ENCODE measurements at places on chromosomes 13 and 19. TPM values are rescaled to one million over a fixed set of nuclear protein-coding genes. Genes with fewer than 3 reads are reported as not detected.

Gene PNMA8C
- total RNA-seq: not detected

Gene FUT3
- total RNA-seq: not detected

Gene TMPRSS9
- not detected for total RNA-seq

Gene MIDN
- total RNA-seq: 85.9 TPM

Gene WIZ
- total RNA-seq: 47.2 TPM

Gene R3HDM4
- 49.6 TPM for total RNA-seq

Gene JSRP1
- total RNA-seq: not detected

Gene CYP2A6
- total RNA-seq: not detected

Gene CNFN
- not detected for total RNA-seq

Gene EML2
- 27.4 TPM for total RNA-seq

Gene GZMM
- not detected for total RNA-seq

Gene CEACAM6
- not detected for total RNA-seq

Gene CYP4F22
- not detected for total RNA-seq

Gene LYPD3
- not detected for total RNA-seq

Gene NAA16
- 24.1 TPM for total RNA-seq

Gene ZNF527
- 3.6 TPM for total RNA-seq

Gene ZNF793
- total RNA-seq: 3.8 TPM

Gene EPS8L1
- 18.1 TPM for total RNA-seq

Gene CGB1
- not detected for total RNA-seq

Gene KCNRG
- total RNA-seq: 0.83 TPM

Gene PCSK4
- 1.2 TPM for total RNA-seq

Gene AKAP8L
- total RNA-seq: 99.6 TPM

Gene CD22
- not detected for total RNA-seq

Gene TSSK6
- 0.35 TPM for total RNA-seq

Gene HPN
- 0.23 TPM for total RNA-seq

Gene ZC3H4
- 63.9 TPM for total RNA-seq

Gene RANBP3
- total RNA-seq: 72.3 TPM

Gene FDX2
- 22.4 TPM for total RNA-seq

Gene HSD11B1L
- 5.0 TPM for total RNA-seq

Gene HIF3A
- total RNA-seq: 8.5 TPM

Gene ZNF132
- total RNA-seq: 4.1 TPM

Gene SRRM5
- total RNA-seq: 0.32 TPM

Gene PGLYRP1
- total RNA-seq: not detected

Gene ERICH4
- total RNA-seq: not detected

Gene SIX5
- total RNA-seq: 15.2 TPM

Gene ACP5
- total RNA-seq: not detected

Gene RGL3
- total RNA-seq: 1.7 TPM

Gene SLC25A41
- not detected for total RNA-seq

Gene KCNN4
- 0.35 TPM for total RNA-seq

Gene MAN2B1
- total RNA-seq: 73.0 TPM

Gene CAB39L
- 5.8 TPM for total RNA-seq
